ENCODE measurements at places on chromosomes 6 and 20. TPM values are rescaled to one million over a fixed set of nuclear protein-coding genes. Genes with fewer than 3 reads are reported as not detected.

DAAM2 gene
- not detected for polyA plus RNA-seq

TNFRSF6B gene
- polyA plus RNA-seq, result 0.86 TPM

TUBB2B gene
- polyA plus RNA-seq, result 23.6 TPM

NHLRC1 gene
- not detected for polyA plus RNA-seq

PRPH2 gene
- polyA plus RNA-seq, result 0.05 TPM

- no peak overlapping the region for H3K27ac ChIP-seq
- H3K4me3 ChIP-seq, result no peak overlapping the region
- H3K27me3 ChIP-seq, result peaks cover 4% of the 10 kb centered on the region
- H3K36me3 ChIP-seq, result peaks cover 1% of the 10 kb centered on the region
- no peak for DNase-seq
Observed at GRCh38 chr20:3235666-3236324, 3.2 kb downstream of the SLC4A11 start.

- H3K27ac ChIP-seq, result no peak overlapping the region
- H3K27me3 ChIP-seq, result no peaks in the 10 kb centered on the region
- H3K36me3 ChIP-seq, result no peaks in the 10 kb centered on the region
- H3K4me3 ChIP-seq, result no peak overlapping the region
Observed at GRCh38 chr20:38109591-38110524, 55.2 kb downstream of the TGM2 start.

DNA sequence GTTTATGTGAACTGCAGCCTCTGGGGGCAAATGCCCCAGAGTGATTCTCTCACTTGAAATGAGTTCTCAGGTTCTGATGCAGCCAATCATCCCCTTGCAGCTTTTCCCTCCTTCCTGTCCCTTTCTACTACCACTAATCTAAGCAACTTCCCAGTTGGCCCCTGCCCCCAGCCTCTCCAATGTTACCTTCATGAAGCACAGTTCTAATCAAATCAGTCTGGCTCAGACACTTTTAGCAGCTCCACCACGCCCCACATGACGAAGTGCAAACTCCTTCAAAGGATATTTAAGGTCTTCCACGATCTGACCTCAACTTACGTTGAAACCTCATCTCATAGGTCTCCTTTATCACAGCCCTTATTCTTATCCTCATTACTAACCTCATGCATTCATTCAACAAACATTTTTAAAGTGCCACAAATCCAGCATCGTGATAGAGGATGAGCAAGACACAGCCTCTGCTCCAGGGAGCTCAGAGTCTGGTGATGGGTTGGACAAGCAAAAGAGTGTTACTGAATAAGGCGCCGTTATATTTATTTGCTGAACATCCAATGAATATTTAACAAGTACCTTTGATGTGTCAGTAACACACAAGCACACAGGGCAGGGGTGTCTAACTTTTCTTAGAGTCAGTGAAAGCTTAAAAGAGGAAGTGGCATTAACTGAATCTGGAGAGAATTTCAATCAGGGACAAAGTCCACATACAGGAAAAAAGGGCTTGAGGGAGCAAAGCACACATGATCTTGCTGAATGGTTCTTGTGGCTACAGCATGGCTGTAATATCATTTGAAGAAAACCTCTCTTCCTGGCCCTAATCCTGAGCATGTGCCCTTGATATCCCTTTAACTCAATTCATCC is 20.4 kb upstream of the DTNBP1 start:
- H3K4me1 ChIP-seq, result peaks cover 14% of the 10 kb centered on the region
- no peak overlapping the region for H3K4me3 ChIP-seq

DNA sequence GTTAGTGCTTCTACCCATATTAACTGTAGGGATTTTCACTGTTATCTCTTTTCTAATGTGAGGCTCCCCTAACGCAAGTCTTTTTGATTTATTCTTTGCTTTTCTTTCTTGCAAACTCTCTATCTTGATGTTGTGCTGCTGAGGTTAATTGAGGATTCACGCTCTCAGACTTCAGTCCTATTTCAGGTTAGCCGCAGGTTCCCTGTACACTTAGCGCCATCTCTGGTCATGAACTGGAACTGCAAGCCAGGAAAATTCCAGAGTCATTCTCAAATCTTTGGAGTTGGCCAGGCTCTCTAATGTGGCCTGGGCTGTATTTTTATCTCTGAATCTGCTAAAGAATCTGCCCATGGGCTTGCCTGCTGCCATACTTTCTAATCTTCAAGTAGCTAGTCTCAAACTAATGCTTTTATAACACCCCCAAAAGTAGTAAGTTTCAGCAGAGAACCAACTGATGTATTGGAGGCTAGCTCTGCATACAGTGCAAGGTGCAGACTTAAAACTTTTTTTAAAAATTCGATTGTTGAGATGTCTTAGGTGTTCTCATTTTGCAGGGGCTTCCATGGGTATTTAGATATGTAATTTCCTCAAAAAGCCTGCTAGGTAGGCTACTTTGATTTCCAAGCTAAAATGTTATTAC is 91.1 kb upstream of the OPRM1 start:
- H3K27me3 ChIP-seq, result no peaks in the 10 kb centered on the region
- no peaks in the 10 kb centered on the region for H3K36me3 ChIP-seq
- H3K4me3 ChIP-seq, result no peak overlapping the region
- no peak overlapping the region for H3K27ac ChIP-seq

GRCh38 chr6:75349262-75349984 is 64.8 kb upstream of the TMEM30A start:
- H3K27ac ChIP-seq, result no peak overlapping the region
- H3K36me3 ChIP-seq, result no peaks in the 10 kb centered on the region
- DNase-seq, result no peak
- H3K4me3 ChIP-seq, result no peak overlapping the region

DNA sequence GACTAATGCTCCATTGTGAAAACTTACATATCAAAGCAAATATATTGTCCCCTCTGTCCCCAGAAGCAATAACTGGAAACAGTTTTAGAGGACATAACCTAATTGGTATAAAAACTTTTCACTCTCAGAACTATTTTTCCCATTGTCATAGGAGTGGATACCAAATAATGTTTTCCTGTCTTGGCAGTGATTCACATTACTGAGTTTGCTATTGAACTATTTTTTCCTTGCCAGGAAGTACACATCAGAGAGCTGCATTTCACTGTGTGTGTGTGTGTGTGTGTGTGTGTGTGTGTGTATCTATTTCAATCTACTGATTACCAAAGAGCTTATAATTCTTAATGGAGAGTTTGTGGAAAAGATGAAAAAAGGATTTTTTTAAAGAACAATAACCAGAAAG is 45.4 kb downstream of the AKAP12 start:
- no peaks in the 10 kb centered on the region for H3K4me1 ChIP-seq
- DNase-seq, result no peak
- H3K27me3 ChIP-seq, result no peaks in the 10 kb centered on the region
- H3K36me3 ChIP-seq, result no peaks in the 10 kb centered on the region

- H3K4me3 ChIP-seq, result peak overlapping the region; percentile 68
- peak overlapping the region; percentile 92 for H3K27ac ChIP-seq
- peak; percentile 57 for DNase-seq
Observed at GRCh38 chr6:27838945-27839625, 73.1 kb downstream of the OR2B2 start.

GRCh38 chr6:153994004-153994403 is 45.0 kb upstream of the OPRM1 start:
- peaks cover 7% of the 10 kb centered on the region for H3K4me1 ChIP-seq
- H3K27ac ChIP-seq, result no peak overlapping the region
- no peaks in the 10 kb centered on the region for H3K36me3 ChIP-seq
- no peak for DNase-seq

DNA sequence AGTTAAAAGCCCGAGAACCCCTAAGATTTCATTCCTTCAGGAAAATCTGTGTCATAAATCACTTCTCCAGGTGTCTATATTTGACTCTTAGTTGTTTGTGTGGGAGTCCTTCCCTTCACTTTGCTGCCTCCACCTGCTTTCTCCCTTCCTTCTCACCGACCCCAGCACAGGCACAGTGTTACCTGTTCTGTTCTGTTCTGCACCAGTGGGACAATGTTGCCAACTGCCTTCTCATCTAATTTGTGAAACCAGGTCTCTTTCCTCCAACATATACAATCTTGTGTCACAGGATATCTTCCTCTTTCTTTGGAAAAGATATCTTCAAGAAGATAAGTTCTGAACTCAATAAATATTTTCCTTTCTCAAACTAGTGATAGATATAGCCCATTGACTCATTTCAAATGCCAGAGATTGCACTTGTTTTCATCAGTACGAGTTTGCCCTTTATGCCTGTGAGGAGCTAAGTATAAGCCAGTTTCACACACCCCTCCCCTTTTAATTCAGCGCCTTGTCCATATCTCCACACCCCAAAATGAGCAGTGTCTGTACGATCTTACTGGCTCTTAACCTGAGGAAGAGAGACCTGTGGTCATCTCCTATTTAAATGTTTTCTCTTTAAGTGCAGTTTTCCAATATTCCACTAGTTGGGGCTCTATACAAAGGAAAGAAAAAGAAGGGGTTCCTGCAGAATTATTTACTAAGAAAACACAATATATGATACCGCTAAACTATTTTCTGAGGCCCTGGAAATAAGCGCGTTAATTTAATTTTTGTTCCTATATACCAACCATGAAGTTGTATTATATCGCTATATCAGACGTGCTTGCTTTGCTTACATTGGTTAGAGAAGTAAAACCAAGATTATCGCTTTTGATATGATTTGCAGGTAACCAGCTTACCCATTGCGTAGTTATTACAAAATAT is 81.6 kb upstream of the PREP start:
- no peaks in the 10 kb centered on the region for H3K36me3 ChIP-seq
- H3K4me1 ChIP-seq, result no peaks in the 10 kb centered on the region
- DNase-seq, result peak; percentile 41
- H3K4me3 ChIP-seq, result no peak overlapping the region
- H3K27me3 ChIP-seq, result no peaks in the 10 kb centered on the region

DNA sequence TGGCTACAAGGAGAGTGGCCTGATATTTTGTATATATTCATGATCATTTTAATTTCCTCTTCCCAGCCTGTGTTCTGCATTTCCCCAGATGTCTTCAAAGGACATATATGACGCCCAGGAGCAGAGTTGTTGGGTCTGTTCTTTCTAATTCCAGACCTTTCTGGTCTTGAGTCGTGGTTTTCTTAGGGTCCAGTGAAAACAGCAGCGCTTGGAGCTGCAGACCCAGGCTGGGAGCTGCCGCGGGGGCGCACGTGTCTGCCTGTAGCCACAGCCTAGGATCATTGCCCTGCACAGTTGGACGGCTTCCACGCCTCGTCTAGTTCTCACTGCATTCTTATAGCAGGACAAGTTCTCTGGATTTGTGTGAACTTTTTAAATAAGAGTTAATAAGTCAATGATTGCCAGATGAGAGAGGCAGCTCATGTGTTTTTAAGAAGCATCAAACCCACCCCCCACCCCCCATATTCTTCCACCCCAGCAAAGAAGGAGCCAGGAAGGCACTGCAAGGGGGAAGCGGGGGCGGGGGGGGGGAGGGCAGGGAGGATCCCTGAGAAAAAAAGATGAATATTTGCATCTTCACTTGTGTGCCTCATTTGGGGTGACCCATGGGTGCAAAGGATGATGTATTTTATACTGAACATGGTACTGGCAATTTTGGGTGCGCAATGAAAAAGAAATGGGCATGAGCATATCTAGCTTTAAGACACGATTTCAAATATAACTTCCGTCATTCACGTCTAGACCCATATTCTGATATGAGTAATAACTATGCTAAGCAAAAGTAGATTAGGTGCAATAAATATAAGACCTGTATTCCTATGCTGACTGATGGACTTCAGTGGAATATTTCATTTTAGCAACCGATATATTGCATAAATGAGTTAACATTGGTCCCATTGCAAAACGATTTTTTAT is 160.0 kb downstream of the TBXT start:
- no peak for DNase-seq
- H3K27me3 ChIP-seq, result peaks cover 10% of the 10 kb centered on the region
- no peak overlapping the region for H3K4me3 ChIP-seq
- no peaks in the 10 kb centered on the region for H3K36me3 ChIP-seq
- no peaks in the 10 kb centered on the region for H3K4me1 ChIP-seq

DNA sequence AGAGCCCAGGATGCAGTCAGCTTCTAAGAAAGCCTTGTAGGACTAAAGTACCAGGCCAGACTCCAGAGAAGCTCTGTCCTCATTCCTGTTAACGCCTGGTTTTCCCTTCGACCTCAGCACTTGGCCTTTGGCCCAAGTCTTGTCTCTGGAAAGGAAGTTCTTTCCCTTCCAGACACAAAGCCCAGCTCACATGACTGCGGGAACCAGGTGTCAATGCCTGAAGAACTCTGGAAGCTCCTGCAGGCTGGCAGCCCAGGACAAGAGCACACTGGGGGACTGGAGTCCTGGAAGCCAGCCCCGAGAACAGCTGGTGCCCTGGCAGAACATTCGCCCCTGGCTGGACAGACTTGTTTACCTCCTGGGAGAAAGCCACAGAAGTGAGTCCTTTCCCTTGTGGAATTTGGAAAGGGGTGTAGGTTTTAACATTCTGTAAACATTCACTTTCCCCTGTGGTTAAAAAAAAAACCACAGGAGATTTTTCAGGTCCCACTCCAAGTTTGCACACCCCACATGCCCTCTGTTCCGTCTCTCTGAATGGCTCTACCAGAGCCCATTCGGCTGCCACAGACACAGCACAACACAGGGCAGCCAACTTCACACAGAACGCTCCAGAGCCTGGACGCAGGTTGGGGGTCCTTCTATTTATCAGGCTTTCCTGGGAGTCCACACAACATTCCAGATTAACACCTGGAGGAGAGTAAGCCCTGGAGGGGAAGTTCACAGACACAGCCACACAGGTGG is 18.1 kb downstream of the ACSS1 start:
- no peaks in the 10 kb centered on the region for H3K36me3 ChIP-seq
- no peak for DNase-seq
- no peak overlapping the region for H3K4me3 ChIP-seq
- H3K27ac ChIP-seq, result no peak overlapping the region
- H3K4me1 ChIP-seq, result peaks cover 39% of the 10 kb centered on the region

DNA sequence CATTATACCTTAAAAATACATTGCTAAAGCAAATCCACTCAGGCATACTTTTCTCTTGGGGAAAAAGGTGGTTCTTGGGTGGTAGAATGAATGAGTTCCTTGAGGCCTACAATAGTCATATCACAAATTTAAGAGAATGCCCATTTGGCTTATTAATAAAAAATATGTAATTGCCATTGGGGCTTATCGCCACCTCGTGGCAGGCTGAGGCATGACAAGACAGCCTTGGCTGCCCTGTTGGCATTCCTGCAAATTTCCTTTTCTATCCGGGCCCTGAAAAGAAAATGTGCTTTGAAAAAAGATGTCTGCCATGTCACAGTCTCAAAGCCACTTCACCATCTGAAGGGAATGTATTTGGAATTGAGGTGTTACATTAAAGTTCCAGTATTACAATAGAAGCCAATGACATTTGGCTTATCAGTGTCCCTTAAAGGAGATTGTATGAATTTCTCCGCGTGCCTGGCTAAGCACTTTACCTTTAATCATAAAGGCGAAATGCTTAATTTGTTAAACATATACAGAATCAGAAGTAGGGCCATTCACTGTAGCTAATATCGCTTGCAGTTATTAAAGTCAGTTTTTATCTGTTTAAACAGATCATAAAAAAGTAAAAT is 188.3 kb upstream of the ZFP64 start:
- no peaks in the 10 kb centered on the region for H3K4me1 ChIP-seq
- no peak overlapping the region for H3K4me3 ChIP-seq
- peak; percentile 15 for DNase-seq
- no peaks in the 10 kb centered on the region for H3K36me3 ChIP-seq
- H3K27ac ChIP-seq, result no peak overlapping the region

- H3K27ac ChIP-seq, result no peak overlapping the region
- H3K27me3 ChIP-seq, result no peaks in the 10 kb centered on the region
- no peak overlapping the region for H3K4me3 ChIP-seq
- no peaks in the 10 kb centered on the region for H3K36me3 ChIP-seq
- H3K4me1 ChIP-seq, result peaks cover 10% of the 10 kb centered on the region
Observed at GRCh38 chr6:18412644-18413043, 25.5 kb downstream of the RNF144B start.

GRCh38 chr20:62499758-62500236 is 24.0 kb upstream of the GATA5 start:
- no peak overlapping the region for H3K4me3 ChIP-seq
- no peak overlapping the region for H3K27ac ChIP-seq
- H3K27me3 ChIP-seq, result peaks cover 14% of the 10 kb centered on the region
- no peaks in the 10 kb centered on the region for H3K4me1 ChIP-seq
